ENCODE measurements at places on chromosomes 4 and X. TPM values are rescaled to one million over a fixed set of nuclear protein-coding genes. Genes with fewer than 3 reads are reported as not detected.

GUCY1B1 gene
- 9.8 TPM for polyA plus RNA-seq

CSAG1 gene
- polyA plus RNA-seq, result 1.9 TPM

SCD5 gene
- polyA plus RNA-seq, result 188 TPM

PDLIM3 gene
- 14.5 TPM for polyA plus RNA-seq

TLR6 gene
- polyA plus RNA-seq, result 0.10 TPM

REELD1 gene
- not detected for polyA plus RNA-seq

GAGE1 gene
- polyA plus RNA-seq, result not detected
